ENCODE measurements at places on chromosomes 3 and 15.
A peak's percentile ranks its signal among the peaks of the same experiment; 100 is the strongest.

DNA sequence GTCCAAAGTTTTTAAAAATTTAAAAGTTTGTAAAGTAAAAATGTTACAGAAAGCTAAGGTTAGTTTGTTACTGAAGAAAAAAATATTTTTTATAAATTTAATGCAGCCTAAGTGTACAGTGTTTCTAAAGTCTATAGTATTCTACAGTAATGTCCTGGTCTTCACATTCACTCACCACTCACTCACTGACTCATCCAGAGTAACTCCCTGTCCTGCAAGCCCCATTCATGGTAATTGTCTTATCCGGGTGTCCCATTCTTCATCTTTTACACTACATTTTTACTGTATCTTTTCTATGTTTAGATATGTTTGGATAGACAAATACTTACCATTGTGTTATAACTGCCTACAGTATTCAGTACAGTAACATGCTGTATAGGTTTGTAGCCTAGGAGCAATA lies 36.7 kb upstream of the ATP10A start:
- DNase-seq = no peak

DNA sequence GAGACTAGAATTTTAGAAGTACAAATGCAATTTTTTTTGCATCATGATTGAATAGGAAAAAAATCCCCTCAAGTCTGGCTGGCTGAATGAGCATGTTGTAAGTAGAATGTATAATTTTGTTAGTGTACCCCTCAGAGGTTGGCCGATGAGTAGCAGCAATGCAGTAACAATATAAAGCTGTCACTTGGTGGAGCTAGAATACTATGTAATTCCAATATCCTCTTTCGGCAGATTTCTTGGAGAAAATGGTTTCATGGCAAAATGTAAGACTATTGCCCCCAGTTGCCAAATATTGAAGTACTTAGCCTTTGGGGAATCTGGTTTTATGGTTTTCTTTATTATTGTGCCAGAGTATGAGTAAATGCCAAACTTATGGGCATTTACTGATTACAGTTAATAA lies 39.8 kb upstream of the SGO1 start:
- DNase-seq = no peak

GRCh38 chr3:97720417-97720816 lies 44.1 kb upstream of the ARL6 start:
- DNase-seq = no peak

GRCh38 chr15:79064496-79064895 lies 26.1 kb downstream of the RASGRF1 start:
- DNase-seq = no peak

DNA sequence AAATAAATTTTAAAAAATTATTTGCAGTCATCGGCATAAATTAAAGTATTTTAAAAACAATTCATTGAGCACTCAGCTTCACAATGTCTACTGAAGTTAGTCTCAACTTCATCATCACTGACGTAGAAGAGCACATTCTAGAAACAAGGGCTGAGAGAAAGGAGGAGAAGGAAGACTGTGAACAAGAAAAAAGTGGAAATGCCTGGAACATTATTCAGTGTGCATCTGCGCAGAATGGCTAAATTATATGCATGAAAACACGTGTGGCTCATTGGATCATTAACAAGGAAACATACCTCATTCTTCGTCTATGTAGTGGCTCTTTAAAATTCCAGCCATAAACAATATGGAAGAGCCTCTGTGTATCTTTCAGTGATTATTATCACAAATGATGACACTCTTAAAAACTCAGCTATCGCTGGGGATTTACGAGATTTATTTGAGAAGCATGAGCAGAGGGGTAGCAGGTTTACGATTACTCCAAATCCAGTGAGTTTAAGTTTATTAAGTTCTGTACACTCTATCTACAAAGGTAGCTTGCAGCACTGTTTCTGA lies 404.2 kb upstream of the CDIN1 start:
- no peak for DNase-seq

DNA sequence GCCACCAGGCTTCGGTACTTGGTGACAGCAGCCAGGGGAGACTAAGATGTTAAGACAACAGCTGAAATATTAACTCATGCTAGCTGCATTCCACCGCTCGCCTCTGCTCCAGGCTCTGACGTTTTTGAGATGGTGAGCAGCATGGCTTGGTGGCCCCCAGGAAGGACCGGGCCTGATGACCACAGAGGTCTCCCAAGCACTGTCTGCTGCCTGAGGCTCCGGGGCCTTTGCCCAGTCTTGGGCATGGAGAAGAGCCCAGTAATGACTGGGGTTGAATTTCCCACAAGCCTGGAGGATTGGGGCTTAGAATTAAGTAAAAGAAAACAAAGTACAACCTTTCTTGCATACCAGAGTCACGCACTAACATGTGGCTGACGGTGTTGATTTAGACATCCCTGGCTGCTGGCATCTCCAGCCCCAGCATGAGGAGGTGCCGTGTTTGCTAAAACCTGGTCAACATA lies 243.6 kb upstream of the LYSMD4 start:
- no peak for DNase-seq

DNA sequence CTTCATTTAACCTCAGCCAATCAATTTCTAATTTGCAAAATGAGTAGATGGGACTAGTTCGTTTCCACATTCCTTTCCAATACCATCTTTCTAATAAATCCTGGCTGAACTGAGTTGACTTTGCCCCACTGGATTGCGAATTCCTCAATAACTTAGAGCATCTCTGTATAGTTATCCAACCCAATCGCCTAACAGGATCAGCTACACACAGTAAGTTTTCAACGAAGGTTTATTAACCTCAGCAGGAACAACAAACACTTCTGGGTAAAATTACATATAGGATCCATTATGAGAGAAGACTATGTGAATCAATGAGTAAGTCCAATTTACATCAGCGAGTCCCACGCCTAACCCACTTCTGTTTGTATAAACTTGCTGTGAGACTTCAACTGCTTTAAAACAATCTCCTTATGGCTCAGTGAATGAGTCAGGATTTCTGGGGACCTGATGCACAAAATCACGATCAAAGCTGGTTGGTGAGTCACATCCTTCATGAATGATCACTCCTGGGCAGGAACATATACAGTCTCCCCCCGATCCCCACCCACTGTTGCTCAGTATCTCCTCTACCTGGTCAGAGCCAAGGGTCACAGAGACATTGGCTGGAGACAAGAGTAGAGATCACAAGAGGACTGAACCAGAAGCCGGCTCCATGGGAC lies 142.8 kb downstream of the EDEM1 start:
- no peak for DNase-seq

GRCh38 chr3:73665286-73665685 lies 40.5 kb upstream of the PDZRN3 start:
- DNase-seq = no peak

GRCh38 chr3:150248116-150248887 lies 159.8 kb upstream of the TSC22D2 start:
- DNase-seq = peak; percentile 13

GRCh38 chr15:50163719-50164410 lies 18.1 kb upstream of the SLC27A2 start:
- no peak for DNase-seq

- no peak for DNase-seq
These were observed 163.4 kb upstream of the NUDT16 start for GRCh38 chr3:131218196-131218595.

- no peak for DNase-seq
These were observed 92.0 kb downstream of the PRICKLE2 start for GRCh38 chr3:64133272-64133671.

DNA sequence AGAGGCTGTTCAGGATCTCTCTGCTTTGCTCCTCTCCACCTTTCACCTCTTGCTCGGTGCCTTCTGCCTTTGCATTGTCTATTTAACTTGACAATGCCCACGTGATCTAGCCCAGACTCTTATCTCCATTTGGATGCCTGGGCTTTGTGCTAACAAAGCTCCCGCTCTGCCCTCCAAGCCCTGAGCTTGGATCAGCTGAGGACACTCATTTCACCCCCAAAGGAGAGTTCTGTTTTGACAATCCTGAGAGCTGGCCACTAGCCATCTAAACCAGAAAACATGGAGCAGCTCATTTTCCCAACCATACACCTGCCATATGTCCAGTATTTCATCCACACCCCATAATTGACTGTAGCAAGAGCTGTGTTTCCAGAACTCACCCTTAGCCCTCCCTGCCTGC lies 12.8 kb downstream of the GPR176 start:
- no peak for DNase-seq

GRCh38 chr3:151903501-151903991 lies 30.1 kb downstream of the SUCNR1 start:
- no peak for DNase-seq

GRCh38 chr3:140188285-140188684 lies 253.3 kb downstream of the CLSTN2 start:
- no peak for DNase-seq

DNA sequence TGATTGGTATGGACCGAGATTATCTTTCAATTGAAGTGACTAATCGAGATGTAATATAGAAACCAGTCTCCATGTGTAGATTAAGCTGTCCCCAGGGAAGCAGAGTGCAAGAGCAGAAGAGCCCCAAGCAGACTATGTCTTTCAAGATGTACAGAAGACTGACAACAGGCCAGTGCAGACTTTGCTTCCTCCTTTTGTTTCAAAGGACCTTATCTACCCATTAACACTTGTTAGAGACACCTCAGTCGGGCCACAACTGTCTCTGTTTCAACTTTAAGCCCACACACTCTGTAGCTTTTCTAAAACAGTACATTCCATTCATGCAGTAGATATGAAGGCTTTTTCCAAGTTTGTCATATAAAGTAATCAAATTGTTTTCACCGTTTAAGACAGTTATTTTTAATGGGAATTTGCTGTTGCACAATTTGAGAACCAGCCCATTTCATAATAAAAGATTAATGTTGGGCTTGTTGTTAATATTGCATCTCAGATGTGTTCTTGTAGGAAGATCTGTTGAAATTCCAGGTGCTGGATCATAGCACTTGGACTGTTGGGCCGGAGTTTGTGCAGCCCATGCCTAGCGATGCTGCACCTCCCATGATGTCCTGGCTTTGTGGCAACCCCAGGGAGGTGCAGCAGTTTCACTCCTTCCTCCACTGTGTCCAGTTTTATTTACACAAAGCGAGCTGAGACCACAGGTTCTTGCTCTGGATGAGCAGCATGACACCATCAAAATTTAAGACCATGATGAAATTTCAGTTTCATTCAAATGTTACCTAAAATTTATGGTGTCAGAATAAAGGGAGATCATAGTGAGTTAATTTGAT lies 12.4 kb downstream of the GORASP1 start:
- DNase-seq = no peak

DNA sequence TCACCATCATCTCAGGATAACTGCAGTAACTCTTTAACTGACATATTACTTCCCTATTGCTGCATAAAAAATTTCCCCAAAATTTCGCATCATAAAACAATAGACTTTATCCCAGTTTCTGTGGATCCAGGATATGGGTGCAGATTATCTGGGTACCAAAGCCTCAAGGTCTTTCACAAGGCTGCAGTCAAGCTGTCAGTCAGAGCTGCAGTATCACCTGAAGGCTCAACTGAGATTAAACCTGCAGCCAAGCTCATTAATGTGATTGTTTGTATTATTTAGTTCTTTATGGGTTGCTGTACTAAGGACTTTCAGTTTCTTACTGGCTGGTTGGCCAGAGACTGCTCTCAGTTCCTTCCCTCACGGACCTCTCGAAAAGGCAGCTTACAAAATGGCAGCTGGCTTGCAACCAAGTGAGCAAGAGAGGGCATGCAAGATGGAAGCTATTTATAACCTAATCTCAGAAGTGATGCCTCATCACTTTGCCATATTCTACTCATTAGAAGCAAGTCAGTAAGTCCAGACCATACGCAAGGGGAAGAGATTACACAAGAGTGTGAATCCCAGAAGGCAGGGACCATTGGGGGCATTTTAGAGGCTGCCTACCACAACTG lies 54.9 kb downstream of the DCUN1D1 start:
- peak; percentile 68 for DNase-seq

DNA sequence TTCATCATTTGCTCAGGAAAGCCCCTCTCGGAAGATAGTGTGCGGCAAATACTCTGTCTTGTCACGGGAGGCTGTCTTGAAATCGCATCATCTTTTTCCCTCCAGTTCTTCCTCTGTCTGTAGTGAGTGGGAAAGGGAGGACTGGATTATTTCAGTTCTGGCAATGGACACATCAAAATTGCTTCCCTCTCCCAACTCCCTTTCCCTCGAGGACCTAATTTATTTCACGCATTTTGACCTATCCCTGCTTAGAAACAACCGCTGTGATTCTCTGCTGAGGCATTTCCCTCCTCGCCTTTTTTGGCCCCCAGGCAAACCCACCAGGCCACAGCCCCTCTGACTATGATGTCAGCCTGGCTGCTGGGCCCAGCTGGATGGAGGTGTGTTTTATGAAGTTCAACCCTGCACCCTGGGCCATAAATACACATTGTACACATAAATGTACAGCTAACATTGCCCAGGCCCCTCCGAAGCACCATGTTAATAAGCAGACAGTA lies 138.7 kb upstream of the LRTM1 start:
- no peak for DNase-seq

- no peak for DNase-seq
These were observed 248.5 kb downstream of the TIGIT start for GRCh38 chr3:114542359-114542758.

DNA sequence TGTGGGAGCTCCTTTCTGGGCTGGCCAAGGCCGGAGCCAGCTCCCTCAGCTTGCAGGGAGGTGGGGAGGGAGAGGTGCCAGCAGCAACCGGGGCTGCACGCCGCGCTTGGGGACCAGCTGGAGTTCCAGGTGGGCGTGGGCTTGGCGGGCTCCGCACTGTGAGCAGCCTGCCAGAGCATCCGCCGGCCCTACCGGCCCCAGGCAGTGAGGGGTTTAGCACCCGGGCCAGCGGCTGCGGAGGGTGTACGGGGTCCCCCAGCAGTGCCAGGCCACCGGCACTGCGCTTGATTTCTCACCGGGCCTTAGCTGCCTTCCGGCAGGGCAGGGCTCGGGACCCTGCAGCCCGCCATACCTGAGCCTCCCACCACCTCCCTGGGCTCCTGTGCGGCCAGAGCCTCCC lies 651.0 kb upstream of the ARPP21 start:
- no peak for DNase-seq

DNA sequence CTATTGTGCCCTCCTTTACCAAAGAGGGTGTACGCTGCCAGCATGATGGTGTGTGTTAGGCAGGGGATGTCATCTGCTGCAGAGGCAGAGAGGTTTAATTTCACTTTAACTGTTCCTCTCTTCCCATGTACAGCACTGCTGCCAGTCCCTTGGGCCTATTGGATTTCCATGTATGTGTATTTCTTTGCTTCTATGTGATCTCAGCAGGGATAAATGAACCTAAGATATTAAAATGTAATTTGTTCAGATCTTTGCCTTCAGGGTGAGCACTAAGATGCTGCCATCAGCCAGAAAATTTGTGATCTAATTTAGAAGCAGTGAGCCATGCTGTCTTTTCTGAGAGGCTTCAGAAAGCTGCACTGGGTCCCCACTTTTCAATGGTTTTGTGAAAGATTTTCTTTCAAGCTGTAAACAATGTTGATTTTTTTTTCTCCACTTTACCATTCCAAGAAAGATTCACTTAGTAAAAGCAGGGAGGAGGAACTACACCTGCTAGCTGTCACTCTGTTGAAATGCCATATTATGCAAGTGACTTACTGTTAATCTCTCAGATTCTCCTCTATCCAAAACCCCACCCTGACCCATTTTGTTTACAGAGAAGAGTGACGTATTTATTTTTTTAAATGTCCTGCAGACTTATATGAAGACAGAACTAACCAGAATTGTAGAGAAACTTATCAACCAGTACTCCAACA lies 261.9 kb downstream of the TBL1XR1 start:
- DNase-seq = no peak

- no peak for DNase-seq
These were observed 105.8 kb downstream of the CYP19A1 start for GRCh38 chr15:51232581-51232980.

Data from GM06990 (cell line).